Stimulated activated CD4-positive, alpha-beta T cell treated with anti-CD3 and anti-CD28 coated beads, Interleukin-1b, Interleukin-23, amount 100 ng/mL, for 1 hour (primary cell): ENCODE measurements at places on chromosomes 6 and 20.

- no peak for DNase-seq
Measured at GRCh38 chr6:56072856-56073255, 174.5 kb downstream of the COL21A1 start.

GRCh38 chr6:111691345-111692225, 85.9 kb upstream of the TRAF3IP2 start:
- no peak for DNase-seq

DNA sequence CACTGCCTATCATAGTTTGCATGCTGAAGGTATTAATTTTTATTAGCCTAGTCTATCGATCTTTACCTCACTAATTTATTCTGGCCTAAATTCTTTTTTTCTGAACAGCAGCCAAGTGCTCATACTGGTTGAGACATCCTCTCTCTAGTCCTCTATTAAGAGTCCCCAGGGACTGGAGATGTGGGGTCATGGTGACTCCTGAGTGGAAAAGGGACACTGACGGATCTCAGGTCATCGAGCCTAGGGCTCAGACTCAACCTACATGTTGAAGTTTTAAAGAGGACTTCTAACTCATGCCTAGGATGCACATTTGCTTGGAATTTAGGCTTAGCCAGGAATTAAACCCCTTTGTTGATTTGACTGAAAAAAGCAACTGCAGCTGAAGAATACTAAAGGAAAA, 378.1 kb downstream of the BTBD9 start:
- DNase-seq: no peak

GRCh38 chr20:14919501-14920081, 582.2 kb upstream of the FLRT3 start:
- no peak for DNase-seq

DNA sequence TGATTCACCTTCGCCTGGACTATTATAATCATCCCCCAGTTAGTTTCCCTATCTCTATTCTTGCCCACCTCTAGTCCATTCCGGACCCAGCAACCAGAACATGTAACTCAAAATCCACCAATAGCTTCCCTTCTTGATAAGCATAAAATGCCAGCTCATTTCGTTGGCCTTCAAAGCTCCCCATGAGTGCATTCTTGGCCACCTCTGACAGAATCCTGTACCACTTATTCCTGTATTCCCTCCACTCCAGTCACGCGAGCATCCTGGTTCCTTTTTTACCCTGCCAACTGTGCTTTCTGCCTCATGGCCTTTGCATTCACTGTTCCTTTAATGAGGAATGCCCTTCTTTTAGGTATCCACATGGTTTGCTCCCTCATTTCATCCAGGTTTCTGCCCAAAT, 36.7 kb downstream of the CYP24A1 start:
- no peak for DNase-seq

- no peak for DNase-seq
Measured at GRCh38 chr6:160998766-160999165, 7.2 kb downstream of the MAP3K4 start.
